ENCODE measurements at places on chromosomes 5 and 9.

- no peak for DNase-seq
These were observed 100.2 kb upstream of the CCDC112 start for GRCh38 chr5:115396688-115397087.

DNA sequence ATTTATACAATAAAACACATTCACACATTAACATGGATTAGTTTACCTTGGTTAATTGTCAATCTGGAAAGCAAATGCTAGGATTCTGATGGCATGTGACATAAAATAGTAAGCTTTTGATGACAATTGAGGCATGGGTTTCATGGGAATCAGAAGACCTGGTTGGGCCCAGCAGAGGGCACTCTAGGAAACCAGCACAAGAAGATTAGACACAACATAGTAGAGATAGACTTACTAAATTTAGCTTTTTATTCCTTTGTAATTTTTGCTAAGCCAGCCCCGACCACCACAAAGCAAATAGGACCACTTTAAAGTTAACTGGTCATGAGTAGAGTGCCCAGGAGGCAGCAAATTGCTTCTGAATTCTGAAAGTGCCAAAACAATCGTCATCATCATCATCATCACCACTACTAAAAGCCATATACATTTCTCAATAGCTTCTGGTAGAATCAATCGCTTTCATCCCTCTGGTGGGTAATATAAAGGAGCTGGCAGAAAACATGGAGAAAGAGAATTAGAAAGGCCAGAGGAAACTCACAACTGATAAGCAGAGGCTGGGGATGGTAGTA, 163.2 kb downstream of the ARRDC3 start:
- peak; percentile 39 for DNase-seq

GRCh38 chr5:157870837-157871834, 12.2 kb upstream of the CLINT1 start:
- no peak for DNase-seq

DNA sequence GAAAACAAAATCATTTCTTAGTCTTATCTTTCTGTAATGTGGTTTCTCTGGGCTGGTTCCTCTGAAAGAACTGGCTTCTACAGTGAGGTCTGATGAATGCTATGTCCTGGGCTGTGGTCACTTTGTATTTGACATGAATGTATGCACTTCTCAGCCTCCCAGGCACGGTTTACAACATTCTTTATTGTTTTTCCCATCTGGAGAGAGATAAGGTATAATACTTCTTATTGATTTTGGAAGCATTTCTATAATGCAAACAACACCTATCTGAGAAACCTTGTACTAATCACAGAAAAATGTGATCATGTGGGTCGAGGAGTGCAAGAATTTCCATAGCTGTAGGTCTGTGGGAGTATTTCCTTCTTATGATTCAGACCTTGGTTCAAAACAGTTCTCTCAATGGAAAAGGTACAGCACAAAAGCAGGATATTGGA, 46.9 kb downstream of the ACTBL2 start:
- DNase-seq: no peak

DNA sequence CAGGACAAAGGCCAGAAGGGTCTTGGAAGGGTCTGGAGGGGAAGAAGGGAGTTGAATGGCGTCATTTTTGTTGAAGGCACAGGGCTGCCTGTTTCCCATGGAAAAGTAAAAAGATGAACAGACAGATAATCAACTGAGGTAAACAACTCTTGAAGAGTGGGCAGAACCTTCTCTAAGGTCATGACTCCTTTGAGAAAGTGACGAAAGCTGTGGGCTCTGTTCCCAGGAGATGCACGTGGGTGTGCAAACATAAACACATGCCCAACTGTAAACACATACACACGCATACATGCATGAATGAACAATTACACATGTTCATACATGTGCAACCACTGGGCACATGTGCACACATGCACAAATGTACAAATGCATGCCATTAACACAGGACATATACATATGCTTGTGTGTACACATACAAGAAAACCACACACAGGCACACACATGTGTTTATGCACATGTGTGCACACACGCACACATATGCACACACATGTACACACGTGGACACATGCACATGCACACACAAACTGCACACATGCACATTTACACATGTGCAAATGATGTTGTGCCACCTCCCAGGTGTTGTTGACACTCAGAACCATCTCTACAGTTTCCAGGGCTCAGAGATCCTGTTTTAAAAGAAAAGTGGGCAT, 143.3 kb downstream of the GADD45G start:
- DNase-seq: no peak

DNA sequence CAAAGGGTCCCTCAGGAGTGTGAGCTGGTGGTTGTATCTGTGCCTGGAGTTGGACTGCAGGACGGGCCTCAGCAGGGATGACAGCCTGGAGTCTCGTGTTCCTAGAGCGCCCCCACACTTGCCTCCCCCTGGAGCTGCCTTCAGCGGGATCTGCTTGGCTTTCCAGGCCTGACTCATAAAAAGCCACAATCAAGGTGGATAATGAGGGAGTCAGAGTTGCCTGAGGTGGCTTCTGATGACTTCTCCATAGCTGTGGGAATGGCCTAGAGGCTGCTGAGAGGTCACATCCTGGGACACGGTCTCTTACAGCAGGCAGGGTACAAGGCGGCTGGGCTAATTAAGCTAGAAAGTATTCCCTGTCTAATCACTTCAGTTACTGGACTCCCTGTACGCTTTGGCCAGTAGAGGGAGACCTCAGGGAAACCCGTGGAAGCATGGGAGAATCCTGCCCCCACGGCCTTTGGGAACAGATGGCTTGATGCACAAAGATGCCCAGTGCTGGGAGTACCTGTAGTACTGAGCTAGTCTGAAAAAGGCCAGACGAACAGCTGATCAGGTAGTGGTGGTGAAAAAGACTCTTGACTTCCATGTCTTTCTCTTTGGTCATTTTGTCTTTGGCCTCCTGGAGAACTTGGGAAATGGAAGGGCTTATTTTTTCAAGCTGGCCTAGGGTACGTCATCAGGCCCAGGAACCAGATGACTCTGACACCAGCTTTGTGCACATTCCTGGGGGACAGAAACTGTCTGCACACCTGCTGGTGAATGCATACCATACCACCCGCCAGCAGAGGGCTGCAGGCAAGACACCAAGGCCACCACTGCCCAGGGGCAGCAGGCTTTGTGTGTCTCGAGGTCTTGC, 16.1 kb upstream of the FRRS1L start:
- no peak for DNase-seq
